ENCODE measurements at places on chromosomes 1 and 21. TPM values are rescaled to one million over a fixed set of nuclear protein-coding genes. Genes with fewer than 3 reads are reported as not detected.

KDF1 gene
- total RNA-seq, result not detected

C1orf56 gene
- total RNA-seq, result 5.4 TPM

AKR7A3 gene
- 1.0 TPM for total RNA-seq

CKS1B gene
- 41.2 TPM for total RNA-seq

LEPR gene
- 49.5 TPM for total RNA-seq

CD244 gene
- 0.39 TPM for total RNA-seq

KCNH1 gene
- 0.26 TPM for total RNA-seq

CFAP141 gene
- total RNA-seq, result not detected

GRCh38 chr21:45403133-45403824 lies 1.7 kb upstream of the COL18A1 start:
- no peak for DNase-seq

- peak; percentile 90 for DNase-seq
Measured at GRCh38 chr21:45074048-45074817, at the start of gene ADARB1. Gene ADARB1 (plus strand): TSS chr21:45074580. CDS start chr21:45171657, 97,077 bp downstream.

GRCh38 chr1:247540581-247540980 lies 4.3 kb upstream of the OR2C3 start:
- DNase-seq, result no peak

GRCh38 chr1:21872445-21873079 lies 60.5 kb downstream of the LDLRAD2 start:
- no peak for DNase-seq

GRCh38 chr1:235275223-235275622 lies 52.8 kb downstream of the ARID4B start:
- no peak for DNase-seq

GRCh38 chr1:242185731-242186130 lies 186.8 kb upstream of the MAP1LC3C start:
- DNase-seq, result no peak

GRCh38 chr1:172948457-172948856 lies 102.3 kb downstream of the TNFSF18 start:
- DNase-seq, result no peak

- DNase-seq, result no peak
Measured at GRCh38 chr1:233016798-233017197, 66.4 kb downstream of the NTPCR start.

DNA sequence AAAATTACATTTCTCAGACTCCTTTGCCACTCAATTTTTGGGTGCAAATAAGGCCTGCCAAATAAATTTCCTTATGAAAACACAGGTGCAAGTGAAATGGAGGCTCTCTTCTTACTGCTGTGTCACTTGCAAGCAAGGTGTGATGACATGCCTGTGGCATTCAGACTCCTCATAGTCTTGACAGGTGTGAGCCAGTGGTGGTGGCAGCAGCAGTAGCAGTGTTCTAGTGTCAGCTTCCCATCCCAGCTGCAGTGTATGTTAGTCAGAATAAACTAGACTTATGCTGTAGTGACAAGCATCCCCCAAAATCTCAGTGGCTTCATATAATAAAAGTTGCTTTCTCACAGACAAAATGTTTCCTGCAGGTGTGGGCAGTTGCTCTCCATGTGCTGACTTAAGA lies 3.8 kb upstream of the EEIG2 start:
- no peak for DNase-seq

DNA sequence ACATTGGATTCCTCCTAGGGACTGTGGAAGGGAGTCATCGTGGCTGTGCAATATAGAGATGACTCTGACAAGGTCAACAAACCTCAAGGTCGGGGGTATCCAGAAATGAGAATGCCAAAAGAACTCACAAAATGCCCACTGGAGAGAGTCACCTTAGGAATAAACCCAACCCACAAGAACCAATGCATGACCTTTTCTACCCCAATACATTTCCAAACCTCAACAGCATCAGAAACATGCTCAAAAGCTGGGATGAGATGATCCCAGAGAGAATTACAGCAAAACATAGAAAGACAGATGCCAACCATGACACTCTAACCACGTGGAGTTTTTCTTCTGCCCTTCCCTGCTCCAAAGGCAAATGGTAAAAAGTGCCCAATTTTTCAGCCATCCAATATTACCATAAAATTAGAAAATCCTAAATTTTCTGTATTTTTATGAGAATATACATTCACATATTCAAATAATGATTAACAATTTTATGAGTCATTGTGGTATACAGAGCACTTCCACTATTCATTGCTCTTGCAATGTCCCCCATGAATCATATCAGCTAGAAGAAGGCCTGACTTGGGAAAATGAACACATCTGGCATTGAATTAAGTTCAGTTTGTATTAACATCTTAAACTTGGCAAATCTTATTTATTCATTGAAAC lies 88.2 kb upstream of the PALMD start:
- DNase-seq, result no peak

DNA sequence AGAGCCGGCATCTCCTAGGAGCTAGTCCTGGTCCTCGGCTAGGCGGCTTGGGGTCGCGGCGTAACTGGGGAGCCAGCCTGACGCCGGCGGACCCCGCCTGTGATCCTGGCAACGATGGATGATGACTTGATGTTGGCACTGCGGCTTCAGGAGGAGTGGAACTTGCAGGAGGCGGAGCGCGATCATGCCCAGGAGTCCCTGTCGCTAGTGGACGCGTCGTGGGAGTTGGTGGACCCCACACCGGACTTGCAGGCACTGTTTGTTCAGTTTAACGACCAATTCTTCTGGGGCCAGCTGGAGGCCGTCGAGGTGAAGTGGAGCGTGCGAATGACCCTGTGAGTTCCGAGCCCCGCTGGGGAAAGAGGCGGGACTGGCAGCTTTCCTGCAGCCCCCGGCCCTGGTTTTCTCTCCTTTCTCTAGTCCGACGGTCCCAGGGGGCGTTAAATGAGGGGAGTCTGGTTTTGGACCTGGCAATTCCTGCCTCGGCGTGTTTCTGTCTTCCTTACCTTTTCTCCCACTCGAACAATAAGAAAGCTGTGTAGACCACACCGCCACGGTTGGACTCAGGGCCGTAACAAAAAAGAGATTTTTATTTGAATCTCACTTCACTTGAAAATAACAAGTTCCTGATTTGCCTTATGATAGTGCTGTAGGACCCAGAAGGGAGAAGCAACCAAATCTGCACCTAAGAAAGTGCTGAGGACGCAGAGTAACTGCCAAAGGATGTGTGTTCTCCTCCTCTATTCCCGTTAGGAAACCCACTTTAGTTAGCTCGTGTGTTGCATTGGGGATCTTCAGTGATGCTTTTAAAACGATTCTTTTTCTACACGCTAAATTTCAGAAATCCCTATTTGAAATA lies at the start of gene SPRTN:
Gene SPRTN (plus strand): TSS at position 24 of the 859 bp plus-strand sequence. CDS start 91 bp downstream, at position 115.
- DNase-seq, result no peak

GRCh38 chr1:177281901-177282300 lies 111.1 kb downstream of the BRINP2 start:
- DNase-seq, result no peak

- no peak for DNase-seq
Measured at GRCh38 chr1:116545359-116545705, 25.5 kb downstream of the CD58 start.

DNA sequence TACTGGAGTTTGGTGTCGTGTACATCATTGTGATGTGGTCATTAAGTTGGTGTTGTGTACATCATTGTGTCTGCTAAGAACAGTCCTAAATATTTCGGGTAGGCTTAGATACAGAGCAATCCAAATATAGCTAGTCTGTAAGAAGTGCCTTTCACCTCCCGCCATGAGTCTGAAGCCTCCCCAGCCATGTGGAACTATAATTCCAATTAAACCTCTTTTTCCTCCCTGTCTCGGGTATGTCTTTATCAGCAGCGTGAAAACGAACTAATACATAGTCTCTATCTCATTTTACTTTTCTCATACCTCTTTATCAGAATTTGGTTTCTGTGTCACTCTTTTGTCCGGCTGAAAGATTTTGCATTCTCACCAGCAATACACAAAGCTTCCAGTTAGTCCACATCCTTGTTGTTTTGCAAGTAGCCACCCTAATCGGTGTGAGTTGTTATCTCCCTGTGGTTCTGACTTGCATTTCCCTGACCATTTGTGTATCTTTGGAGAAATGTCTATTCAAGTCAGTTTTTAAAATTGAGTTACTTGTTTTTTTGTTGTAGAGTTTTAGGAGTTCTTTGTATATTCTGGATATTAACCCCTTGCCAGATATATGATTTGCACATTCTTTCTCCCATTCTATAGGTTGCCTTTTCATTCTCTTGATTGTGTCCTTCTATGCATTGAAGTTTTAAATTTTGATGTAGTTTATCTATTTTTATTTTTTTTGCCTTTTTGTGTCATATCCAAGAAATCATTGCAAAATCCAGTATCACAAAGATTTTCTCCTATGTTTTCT lies 56.5 kb downstream of the FNBP1L start:
- DNase-seq, result no peak

DNA sequence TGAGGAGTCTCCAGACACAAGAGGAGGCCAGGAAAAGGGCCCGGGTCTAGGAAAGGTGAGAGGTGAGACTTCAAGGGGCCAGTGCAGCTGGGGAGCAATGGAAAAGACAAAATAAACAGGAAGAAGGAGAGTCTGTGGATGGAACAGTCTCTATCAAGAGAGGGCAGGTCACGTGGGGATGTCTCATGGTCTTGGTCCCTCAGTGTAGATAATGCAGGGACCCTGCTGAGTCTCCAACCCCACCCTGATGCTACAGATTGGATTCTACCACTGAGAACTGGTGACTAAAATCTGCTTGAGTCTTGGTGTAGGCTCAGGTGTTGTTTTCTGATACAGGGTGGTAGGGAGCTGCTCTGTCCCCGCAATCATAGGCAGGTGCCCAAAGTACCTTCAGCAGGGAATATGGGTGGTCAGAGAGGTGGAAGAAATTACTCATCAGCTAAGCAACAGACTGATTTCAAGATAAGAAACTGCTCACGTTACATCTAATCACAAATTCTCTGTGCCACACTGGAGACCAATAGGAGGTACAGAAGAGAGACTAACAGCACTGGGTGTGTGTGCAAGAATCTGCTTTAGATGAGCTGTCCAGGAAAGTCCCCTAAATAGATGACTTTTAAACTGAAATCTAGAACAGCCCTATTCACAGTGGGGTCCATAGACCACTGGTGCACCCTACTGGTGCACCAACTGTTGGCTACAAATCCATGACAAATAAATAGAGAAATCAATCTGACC lies 101.5 kb upstream of the TLR5 start:
- no peak for DNase-seq

- no peak for DNase-seq
Measured at GRCh38 chr1:224879162-224879803, 50.2 kb upstream of the DNAH14 start.

GRCh38 chr1:178031856-178032320 lies 62.0 kb upstream of the RASAL2 start:
- peak; percentile 92 for DNase-seq

GRCh38 chr1:192702212-192702902 lies 66.4 kb downstream of the RGS13 start:
- no peak for DNase-seq

GRCh38 chr21:33135925-33136324 lies 66.0 kb downstream of the OLIG1 start:
- no peak for DNase-seq

- no peak for DNase-seq
Measured at GRCh38 chr1:197837911-197838310, 62.6 kb upstream of the DENND1B start.

- no peak for DNase-seq
Measured at GRCh38 chr1:240098534-240098933, 6.9 kb downstream of the FMN2 start.

DNA sequence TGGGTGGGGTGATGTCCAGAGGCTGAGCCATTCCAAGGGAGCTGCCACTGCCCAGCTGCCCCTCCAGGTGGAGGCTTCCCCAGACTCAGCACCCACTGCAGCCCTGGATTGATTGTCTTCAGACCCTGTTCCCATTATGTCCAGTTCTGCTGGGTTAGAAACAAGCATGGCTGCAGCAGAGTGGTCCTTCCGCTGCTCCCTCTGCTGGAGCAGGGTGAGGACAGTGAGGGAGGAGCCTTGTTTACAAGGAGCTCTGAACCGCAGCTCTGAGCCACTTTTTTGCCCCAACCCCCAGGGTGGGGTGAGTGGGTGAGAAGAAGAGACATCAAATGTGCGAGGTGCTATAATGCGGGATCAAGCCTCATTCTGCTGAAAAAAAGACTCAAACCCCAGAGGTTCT lies 2.3 kb downstream of the TNNT2 start:
- no peak for DNase-seq

DNA sequence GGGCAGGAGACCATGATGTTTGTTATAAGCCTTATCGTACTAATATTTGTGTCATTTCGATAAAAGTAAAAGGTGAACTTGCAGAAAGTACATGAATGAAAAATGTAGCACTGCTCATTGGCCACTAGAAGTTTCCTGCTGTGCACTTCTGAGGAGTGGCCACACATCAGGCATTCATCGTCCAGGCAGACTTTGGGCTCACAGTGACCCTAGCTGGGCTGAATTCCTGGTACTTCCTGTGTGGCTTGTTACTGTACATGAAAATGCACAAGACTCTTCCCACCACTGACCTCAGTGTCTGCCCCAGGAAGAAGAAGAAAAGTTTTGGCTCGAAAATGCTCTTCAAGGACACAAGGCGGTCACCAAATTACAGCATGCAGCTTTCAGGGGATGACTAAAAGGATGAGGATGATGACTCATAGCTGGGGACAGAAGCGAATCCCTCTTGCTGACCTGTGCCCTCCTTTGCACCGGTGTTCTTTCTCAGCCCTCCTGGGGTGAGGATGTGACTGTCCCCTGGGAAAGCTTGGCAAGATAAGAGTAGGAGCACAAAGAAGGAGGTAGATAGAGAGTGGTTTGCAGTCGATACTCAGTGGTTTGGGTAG lies 252.4 kb upstream of the KAZN start:
- no peak for DNase-seq

- DNase-seq, result no peak
Measured at GRCh38 chr1:247209396-247209795, 37.6 kb upstream of the ZNF124 start.

GRCh38 chr21:45948576-45949141 lies 32.9 kb upstream of the COL6A1 start:
- no peak for DNase-seq

DNA sequence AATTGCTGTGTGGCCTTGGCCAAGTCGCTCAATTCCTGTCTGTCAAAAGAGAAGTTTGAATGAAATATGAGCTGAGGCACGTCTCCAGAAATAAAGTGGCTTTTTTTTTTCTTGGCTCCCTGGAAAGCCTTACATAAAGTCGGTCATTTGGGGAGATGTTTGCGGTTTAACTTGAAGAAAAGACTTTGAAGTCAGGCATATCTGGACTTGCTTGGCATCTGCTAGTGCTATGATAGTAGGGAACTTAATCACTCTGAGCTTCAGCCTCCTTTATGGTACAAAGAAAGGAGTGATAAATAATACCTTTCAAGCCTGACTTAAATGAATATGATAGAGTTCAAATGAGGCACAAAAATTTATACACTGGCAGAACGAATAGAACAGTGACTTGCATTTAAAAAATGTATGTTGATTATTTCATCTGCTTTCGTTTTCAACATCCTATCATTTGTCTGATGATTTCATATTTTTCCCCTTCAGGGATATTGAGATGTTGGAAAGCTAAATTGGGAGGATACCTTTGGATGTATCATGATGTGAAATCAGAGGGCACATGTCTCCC lies 60.2 kb downstream of the FASLG start:
- DNase-seq, result no peak

- DNase-seq, result no peak
Measured at GRCh38 chr1:58251430-58252073, 295.0 kb downstream of the OMA1 start.

Data from mesenteric fat pad (tissue), 1 donor.